ENCODE measurements at places on chromosomes 2 and 18.

DNA sequence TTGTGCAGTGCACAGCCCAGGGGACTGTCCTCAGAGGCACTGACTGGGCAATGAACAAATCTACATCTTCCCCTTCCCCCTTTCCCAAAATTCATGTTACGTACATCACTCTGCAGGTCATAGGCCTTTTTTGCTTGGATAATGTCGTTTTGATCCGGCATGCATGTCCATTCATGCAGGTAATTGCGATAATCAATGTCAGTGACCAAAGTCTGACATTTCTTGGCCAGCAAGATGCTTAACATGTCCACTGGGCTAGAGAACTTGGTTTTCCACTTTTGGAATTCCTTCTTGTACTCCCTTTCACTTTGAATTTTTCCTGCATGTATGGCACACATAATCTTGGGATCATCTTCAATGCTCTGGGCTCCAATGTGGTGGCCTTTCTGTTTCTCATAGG lies 124.6 kb downstream of the NEB start:
- DNase-seq = no peak

GRCh38 chr18:13797157-13797611 lies 26.8 kb upstream of the MC5R start:
- DNase-seq = no peak

DNA sequence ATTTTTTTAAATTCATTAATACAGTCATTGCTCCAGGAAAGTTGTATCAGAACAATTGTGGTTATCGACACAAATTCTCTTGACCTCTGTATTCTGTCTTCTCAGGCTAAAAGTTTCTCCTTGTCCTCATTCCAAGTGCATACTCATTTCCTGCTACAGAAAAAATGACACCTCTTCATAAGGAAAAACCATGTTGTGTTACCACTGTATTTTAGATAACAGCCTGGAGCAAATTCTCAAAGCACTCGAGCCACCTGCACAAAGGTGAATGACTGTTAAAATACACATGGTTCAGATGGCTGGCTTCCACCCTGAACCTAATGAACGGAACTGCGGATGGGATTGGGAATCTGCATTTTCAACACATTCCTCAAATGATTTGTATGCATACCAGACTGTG lies 586.5 kb downstream of the EPHA4 start:
- DNase-seq = no peak

GRCh38 chr2:99356853-99357252 lies 19.7 kb downstream of the EIF5B start:
- DNase-seq = no peak

DNA sequence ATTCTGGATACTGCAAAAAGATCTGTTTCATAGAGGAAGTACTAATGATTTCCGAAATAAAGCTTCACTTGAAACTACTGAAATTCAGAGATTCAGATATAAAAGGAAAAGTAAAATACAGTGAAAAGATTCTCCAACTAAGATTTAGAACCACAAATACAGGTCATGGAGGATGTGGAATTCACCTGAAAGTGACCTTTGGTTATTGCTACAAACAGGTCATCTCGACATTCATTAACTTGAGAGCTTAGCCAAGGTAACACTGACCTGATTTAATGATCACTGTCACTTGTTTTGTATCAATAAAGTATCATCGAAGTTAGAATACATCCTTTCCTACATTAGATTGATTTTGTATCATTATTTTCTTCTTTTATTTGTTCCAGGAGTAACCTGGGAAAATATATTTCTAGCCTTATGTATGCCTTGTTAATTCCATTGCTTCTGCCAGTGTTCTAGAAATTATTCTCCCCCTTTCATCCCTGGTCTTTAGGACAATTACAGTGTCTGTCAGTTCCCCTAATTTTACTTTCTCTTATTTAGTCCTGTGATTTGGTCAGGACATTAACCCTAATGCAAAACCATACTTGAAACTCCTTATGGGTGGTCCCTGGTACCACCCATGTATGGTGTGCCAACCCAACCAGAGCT lies 420.1 kb downstream of the LRP1B start:
- DNase-seq = no peak

- DNase-seq = no peak
Measured at GRCh38 chr2:85278361-85278760, 49.4 kb downstream of the TGOLN2 start.

DNA sequence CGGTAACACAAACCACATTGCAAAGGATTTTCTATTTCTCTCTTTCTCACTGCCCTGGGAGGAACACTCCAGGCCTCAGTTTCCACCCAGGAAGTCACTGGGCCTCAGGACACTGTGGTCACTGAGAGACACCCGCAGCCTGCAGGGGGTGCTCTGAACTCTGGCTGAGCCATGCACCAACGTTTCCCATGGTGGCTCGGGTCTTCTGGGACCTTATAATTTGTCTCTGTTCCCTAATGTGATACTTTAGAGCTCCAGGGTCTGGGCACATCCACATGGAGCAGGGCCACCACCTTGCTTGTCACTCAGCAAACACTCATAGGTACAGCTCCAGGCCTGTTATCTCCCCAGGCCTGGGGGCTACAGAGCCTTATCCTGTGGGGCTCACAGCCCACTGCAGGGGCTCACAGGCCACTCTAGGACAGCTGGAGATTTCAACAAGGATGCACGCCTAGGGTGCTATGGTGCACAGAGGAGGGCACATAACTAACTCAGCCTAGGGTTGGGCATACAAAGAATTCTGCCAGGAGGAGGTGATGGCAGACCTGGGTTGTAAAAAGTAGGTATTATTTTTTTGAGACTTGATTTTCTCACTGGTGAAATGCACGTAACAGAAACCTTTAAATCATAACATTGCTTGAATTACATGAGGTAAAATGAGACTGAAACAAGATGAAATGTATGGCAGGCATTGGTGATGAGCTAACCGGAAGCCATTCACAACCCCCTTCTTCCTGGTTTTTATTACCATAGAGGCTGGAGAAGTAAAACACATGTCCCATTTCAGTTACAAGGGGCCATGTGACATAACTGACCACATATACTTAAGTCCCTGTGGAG lies 3.0 kb upstream of the HS1BP3 start:
- DNase-seq = no peak

GRCh38 chr18:23053776-23054457 lies 81.4 kb upstream of the CABLES1 start:
- DNase-seq = no peak

- no peak for DNase-seq
Measured at GRCh38 chr2:134290358-134290757, 36.5 kb downstream of the MGAT5 start.

DNA sequence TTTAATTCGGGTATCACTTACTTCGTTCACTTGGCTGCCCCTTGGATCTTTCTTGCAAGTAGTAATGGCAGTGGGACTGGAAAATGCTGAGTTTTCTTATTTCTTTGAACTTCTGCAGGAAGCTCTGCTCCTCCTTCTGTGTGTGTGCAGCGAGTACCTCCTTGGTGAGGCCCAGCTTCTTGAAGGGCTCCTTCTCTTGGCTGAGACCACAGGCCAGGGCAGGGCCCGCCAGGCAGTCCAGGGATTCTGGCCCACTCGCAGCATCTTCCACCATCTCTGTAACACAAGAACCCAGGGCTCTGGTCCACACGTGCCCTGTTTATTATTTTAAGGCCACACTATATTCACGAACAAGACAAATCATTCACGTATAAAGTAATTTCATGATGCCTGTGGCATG lies 15.8 kb upstream of the HES6 start:
- no peak for DNase-seq

- DNase-seq = no peak
Measured at GRCh38 chr18:49725809-49726674, 87.3 kb downstream of the ACAA2 start.

- no peak for DNase-seq
Measured at GRCh38 chr2:65604246-65604645, 171.8 kb upstream of the SPRED2 start.

DNA sequence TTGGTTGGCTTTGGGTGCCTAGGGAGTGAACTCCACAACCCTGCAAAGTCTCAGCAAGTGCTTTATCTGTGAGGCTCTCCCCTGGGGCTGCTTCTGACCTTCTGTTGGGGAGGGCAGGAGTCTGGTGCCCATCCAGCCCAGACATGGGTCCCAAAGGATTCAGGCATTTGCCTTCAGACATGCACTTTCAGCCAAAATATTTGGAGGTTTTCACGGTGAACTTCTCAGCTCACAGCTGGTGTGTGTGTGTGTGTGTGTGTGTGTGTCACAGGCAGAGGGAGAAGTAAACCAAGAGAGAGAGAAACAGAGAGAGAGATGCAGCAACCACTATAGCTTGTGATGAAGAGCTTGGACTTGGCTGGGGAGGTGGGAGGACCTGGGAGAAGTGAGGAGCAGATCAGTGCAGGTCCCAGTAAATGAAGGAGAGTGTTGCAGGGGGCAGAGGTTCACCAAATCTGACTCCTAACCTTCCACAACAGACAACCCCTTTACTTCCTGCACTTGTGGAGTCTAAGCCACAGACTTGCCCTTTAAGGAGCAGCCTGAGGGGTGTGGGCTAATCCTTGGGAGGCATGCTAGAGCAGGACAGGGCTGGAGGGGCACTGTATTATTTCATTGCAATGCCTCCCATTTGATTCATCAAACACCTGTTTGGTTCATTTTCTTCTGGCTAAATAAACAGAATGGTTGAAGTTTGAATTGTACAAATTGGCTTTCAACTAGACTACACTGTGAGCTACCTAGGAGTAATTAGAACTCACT lies 14.1 kb downstream of the SLC9A4 start:
- no peak for DNase-seq

GRCh38 chr2:126838716-126838985 lies 60.0 kb upstream of the TEX51 start:
- DNase-seq = no peak

- no peak for DNase-seq
Measured at GRCh38 chr2:144645083-144645778, 125.3 kb upstream of the ZEB2 start.

- DNase-seq = no peak
Measured at GRCh38 chr2:26892922-26893524, 45.1 kb downstream of the DPYSL5 start.
